NCI-H2081 (cell line): ENCODE measurements at places on chromosomes 2 and 18.
A peak's percentile ranks its signal among the peaks of the same experiment; 100 is the strongest.

DNA sequence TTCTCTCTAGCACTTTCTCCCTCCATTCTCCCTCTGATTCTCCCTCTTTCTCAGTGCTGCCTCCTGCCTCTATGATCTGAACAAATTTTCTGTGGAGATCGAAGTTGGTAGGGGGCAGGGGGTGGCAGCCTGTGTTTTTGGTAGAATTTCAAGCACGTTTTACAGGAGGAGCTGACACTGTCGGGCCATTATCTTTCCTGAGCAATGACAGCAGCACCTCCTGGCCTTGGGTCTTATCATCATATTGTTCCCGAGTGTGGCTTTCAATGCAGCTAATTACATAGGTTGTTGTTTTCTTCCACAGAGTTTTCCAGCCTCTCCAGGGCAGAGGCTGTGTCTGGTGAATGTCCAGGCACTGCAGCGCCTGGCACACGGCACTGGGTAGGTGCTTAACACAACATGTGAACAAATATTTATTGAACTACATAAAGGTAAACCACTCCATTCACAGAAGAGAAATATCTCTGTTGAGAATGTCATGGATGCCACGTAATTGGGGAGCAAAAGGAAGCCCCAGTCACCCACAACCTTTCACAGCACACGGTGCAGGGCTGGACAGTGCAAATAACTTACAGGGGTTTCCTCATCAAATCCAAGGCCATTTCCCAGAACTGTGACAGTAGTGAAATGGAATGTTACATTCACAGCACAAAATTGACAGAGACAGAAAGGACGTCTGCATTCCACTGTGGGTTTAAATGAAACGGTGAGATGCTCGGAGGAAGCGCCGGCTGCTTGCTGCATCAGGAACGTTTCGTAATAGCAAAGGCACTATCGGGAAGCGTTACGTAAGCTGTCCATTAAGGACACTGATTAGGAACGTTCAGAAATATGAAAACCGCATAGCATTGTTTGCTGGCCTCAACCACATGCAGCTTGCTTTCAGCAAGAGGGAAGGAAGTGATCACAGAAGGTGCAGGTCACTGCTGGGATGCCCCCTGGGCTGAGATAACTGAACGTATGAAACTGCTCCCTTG lies 6.5 kb upstream of the KCNG2 start:
- no peak for DNase-seq

GRCh38 chr18:26317398-26317797 lies 91.2 kb downstream of the TAF4B start:
- no peak for DNase-seq

DNA sequence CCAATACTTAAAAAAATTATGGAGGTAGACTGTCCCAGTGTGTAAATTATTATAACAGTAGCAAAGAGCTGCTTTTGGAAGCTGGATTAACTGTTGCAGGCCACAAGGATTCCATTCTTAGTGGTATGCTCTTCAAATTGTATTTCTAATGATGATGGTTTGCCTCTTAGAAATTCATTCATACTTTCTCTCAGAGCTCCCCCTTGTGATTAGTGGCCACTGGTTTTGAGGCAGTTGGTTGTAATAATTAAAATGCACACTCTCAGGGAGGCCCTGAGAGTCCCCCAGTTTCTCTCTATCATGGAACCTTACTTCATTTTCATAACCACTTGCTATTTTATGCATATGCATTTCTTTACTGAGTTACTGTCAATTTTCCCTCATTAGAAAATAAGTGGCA lies 122.5 kb downstream of the PLA2R1 start:
- DNase-seq: peak; percentile 32

GRCh38 chr2:230938098-230938497 lies 13.1 kb upstream of the GPR55 start:
- no peak for DNase-seq

DNA sequence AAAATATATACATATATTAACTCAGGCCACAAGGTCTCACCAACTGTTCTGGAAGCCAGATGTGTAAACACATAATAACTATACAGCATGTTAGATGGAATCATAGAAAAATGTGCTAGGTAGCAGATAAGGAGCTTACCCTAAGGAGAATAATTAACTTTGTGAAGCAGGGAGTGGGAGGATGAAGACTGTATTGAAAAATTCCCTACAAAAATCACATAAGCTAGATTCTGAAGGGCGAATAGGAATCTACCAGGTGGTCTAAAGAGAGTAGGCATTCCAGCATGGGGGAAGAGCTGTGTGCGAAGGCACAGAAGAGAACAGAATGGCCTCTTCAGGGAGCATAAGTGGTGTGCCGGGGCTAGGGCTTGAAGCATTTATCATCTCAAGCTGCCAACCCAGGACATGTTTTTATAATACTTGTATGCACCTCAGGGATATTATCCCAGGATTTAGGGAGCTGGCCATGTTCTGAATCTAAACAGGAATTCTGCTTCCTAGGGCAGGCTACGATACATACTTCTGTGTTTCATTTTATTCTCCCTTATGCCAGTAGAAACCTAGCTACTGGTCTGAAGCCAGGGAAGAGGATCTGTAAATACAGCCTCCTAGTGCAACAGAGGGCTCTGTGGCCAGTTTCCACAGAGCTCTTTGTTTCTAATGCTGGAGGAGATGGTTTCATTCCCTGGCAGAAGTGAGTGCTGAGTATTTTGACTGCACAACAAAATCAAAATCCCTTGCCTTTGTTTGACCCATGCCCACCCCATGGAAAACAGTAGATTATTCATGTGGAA lies 56.7 kb downstream of the NEMP2 start:
- DNase-seq: no peak

- DNase-seq: no peak
These were observed 19.3 kb downstream of the ALPK2 start for GRCh38 chr18:58609536-58609993.

DNA sequence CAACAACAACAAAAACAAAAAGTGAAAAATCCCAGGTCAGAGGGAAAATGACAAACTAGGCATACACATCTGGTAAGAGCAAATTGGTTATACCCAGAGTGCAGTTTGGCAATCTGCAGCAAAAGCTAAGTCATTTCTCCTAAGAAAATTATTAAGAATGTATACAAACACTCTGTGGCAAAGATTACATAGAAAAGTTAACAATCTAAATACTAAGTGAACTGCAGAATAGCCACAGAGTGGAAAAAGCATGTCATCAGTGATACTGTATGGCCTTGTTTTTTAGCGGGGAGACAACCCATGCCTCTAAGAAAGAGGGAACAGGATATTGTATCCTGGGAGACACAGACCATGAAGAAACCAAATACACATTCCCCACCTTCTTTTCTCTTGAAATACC lies 136.0 kb upstream of the ITGB6 start:
- DNase-seq: no peak

- no peak for DNase-seq
These were observed 77.3 kb downstream of the XDH start for GRCh38 chr2:31337197-31337596.

GRCh38 chr18:23943903-23944624 lies 70.5 kb upstream of the TTC39C start:
- no peak for DNase-seq

GRCh38 chr2:227106845-227107759 lies 56.9 kb downstream of the COL4A4 start:
- peak; percentile 54 for DNase-seq
